ENCODE measurements at places on chromosomes 4 and X.

DNA sequence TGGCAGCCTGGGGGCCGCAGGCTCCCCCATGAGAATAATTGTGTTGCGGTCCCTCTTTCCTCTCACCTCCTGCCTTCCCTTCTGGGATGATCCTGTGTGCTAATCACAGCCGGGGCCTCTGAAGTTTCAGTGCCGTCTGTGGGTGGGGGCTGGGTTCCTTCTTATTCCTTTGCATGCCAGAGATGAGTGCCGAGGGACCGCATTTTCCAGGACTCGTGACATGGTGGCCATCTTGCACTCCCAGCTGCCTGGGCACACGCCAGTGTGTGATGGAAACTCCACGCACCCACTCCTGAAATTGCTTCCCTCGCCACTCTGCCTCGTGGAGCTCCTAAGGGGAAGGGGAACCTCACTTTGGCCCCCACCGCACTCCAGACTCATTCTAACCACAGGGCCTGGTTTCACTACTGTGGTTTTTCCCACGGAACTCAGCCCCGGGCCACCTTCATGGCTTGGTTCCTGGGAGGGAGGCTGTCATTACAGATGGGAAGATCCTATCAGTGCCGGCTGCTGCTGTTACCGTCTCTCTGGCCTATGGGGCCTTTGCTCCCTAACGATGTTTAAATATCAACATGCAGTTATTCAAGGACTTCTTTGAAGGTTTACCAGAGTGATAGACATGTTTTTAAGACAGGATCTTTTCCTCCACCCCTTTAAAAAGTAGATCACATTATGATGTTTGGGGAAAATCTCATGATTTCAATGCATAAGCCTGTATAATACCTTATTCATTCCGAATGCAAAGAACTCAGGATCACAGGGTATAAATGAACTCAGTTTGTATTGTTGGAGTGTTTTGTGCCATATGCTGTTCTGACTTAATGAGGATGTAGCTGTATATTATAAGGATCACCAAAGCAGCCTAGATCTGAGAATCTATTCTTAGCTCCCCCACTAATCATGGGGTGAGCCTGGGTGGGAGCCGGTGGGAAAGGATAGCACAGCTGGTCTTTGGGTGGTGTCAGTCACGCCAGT is 89.6 kb downstream of the SORCS2 start:
- no peak for DNase-seq

GRCh38 chr4:85398276-85398675 is 76.7 kb upstream of the ARHGAP24 start:
- no peak for DNase-seq

DNA sequence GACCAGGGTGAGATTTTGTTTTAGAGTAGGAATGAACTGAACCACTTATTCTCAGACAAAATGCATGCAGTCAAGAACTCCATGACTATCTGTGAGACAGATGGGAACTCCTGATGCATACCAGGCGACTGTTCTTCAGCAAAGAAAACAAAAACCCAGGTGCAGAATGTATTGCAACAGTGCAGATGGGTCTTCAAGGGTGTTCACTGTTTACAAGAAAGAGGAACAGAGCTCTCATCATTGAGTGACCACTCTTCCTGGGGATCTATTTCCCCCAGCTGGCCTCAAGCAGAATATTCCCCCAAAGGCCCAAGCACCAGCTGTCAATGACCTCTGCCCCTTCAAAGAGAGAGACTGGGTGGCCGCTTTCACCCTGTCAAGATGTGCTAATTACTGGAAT is 39.7 kb upstream of the BMP3 start:
- DNase-seq = no peak

DNA sequence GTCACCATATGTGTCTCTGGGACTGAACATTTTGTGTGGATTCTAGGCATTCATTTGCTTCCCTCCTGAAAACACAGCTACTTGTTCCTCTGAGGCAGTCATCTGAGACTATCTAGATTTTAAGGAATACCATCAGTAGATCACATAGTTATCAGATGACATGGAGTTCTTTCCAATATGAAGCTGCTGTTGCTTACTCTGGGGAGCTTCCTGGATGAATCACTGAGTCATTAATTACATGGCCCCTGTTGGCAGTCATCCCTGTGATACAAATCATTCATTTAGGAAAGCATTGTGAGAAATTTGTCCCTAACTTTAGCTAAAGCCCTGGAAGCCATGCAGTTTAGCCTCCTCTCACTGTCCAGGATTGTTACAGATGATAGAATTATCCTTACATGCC is 98.2 kb upstream of the ARSJ start:
- DNase-seq = no peak

- no peak for DNase-seq
These were observed 58.6 kb upstream of the DCTD start for GRCh38 chr4:182975806-182976205.

DNA sequence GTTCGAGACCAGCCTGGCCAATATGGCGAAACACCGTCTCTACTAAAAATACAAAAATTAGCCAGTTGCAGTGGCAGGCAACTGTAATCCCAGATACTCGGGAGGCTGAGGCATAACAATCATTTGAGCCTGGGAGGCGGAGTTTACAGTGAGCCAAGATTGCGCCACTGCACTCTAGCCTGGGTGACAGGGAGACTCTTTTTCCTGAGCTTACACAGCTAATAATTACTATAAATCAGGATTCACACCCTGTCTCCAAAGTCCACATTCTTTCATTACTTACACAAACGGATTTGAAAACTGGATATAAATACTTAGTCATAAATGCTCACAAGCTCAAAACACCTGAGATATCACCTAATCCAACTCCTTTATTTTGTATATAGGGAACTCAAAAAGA is 151.6 kb downstream of the LRBA start:
- no peak for DNase-seq

GRCh38 chr4:165524532-165525190 is 145.9 kb downstream of the CPE start:
- DNase-seq = no peak

GRCh38 chrX:107731831-107732502 is 43.6 kb downstream of the TSC22D3 start:
- no peak for DNase-seq

- no peak for DNase-seq
These were observed 46.3 kb upstream of the LONRF3 start for GRCh38 chrX:118928151-118928550.

GRCh38 chr4:1086011-1086410 is 27.4 kb downstream of the RNF212 start:
- DNase-seq = no peak

DNA sequence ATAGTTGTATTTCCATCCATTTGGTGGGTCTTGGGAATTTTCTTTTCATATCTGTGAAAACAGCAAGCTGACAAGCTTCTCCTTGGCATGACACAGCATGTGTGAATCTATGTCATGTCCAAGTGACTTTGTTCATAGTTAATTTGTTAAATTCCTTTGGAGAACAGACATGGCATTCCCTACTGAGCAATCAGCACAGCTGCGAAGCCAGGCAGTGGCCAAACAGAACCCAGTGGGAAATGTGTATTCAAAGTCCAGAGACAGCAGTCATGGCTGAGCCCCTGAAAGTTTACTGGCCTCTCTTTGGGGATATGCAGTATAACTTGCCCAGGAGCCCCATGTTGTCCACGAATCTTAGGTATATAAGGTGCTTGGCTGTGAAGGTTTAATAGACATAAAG is 474.7 kb downstream of the NKX6-1 start:
- no peak for DNase-seq

GRCh38 chrX:142201113-142201512 is 4.0 kb downstream of the MAGEC2 start:
- no peak for DNase-seq

GRCh38 chrX:41180194-41180908 is 95.1 kb downstream of the USP9X start:
- DNase-seq = no peak

Data from stimulated activated CD8-positive, alpha-beta memory T cell treated with anti-CD3 and anti-CD28 coated beads, Interleukin-15, amount 100 ng/mL, for 24 hours (primary cell).